ENCODE measurements at places on chromosomes 13 and 19.
A peak's percentile ranks its signal among the peaks of the same experiment; 100 is the strongest.

DNA sequence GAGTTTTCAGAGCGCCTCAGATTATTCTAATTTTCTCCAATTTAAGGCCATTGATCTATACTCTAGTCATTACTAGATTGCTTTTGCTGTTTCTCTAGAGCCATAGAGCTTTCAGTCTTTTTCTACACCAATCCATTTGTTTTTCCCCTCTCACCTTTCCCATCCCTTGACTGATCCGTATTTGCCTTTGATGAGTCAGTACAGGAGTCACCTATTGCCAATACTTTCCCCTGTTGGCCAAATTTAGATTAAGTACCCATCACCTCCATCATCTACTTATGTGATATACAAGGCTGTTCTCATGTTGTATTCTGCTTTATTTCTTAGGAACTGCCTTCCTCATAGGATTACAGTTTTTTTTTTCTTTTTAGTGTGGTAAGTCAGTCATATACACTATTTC lies 463.2 kb downstream of the KLF12 start:
- no peak for DNase-seq

DNA sequence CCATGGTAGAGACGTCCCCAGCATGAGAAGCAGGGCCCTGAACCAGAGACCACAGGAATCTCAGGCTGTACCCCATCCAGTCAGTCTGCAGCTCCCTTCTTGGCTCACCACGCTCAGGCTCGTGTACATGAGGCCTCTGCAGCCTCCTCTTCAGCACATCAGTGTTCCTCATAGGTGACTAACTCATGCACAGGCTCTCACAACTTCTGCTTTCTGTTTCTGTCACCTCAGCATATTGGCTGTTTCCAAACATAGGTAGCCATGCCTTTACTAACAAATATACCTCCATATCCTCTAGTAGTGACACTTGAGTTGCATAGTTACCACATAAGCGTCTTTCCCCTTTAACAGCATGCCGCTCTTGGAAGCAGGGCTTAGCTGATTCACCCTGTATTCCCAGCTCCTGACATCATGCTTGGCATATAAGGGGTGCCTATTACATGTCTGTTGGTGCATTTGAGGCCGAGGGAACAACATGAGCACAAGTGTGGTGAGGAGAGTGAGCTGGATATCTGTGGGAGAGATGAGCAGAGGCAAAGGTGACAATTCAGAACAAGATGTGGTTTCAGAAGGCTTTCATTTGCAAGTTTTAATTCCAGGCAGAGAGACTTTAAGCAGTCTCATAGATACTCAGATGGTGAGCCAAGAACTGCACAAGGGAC lies 16.7 kb downstream of the ZNF473 start:
- DNase-seq: no peak

DNA sequence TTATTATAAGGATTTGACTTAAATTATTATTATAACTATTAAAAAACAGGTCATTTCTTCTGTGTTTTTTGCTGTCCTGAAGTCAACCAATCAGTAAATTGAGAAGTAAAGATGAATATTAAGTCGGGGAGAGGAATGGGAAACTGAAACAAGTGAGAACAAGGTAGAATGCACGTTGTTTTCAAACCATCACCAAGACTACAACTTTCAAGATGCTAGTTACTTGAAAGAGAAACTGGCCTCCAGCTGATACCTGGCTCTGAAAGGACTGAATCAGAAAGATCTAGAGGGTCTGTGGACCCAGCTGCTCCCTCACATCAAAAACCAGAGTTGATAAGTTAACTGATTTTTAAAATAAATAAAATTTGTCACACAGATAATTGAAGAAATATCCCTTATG lies 1301.5 kb upstream of the ATXN8OS start:
- no peak for DNase-seq

GRCh38 chr13:113092776-113093579 lies 12.6 kb upstream of the F7 start:
- DNase-seq: no peak

DNA sequence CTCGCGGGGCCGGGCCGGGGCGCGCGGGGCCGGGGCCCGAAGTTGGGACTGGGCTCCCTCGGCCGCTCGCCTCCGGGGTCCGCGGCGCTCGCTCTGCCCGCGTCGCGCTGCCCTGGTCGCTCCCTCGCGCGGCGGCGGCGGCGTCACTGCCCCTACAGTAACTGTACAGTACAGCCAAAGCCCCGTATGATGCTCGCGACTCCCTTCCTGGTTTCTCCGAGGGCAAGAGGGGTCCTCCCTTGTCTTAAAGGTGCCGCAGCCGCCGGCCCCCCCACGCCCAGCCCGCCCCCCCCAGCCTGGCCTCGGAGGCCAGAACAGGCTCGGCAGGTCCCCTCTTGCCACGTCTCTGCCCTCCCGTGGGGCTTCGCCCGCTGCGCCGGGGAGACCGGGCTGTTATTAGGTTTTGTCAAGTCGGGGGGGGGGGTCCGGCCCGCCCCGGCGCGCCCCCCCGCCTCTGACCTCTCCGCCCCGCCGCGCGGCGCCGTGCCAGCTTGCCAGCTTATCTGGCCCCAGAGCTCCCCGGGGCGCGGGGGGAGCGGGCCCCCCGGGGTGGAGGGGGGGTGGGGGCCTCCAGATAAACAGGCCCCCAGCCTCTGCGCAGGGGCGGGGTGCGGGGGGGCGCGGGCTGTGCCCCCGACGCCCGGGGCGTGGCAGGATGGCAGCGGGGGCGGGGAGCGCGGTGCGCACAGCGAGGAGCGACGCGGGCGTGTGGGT lies at the start of gene ZBTB7A:
Gene ZBTB7A (minus strand): TSS at position 218 of the 714 bp plus-strand sequence. CDS start 11,667 bp downstream, outside the sequence.
- peak; percentile 95 for DNase-seq

GRCh38 chr13:106560821-106561220 lies 7.1 kb downstream of the ARGLU1 start:
- no peak for DNase-seq

- DNase-seq: no peak
These were observed 4.1 kb downstream of the PTH2 start for GRCh38 chr19:49419173-49419572.

GRCh38 chr19:6091771-6092291 lies 18.5 kb downstream of the RFX2 start:
- no peak for DNase-seq

- peak; percentile 43 for DNase-seq
These were observed 20.3 kb downstream of the C19orf81 start for GRCh38 chr19:50669302-50670101.

- DNase-seq: no peak
These were observed 2.4 kb downstream of the ZMYM5 start for GRCh38 chr13:19860884-19861655.

- no peak for DNase-seq
These were observed 48.4 kb upstream of the UFM1 start for GRCh38 chr13:38301236-38301635.

GRCh38 chr19:46481223-46481848 lies 10.0 kb upstream of the PNMA8A start:
- DNase-seq: peak; percentile 64

GRCh38 chr19:6424195-6424938 lies at the start of gene KHSRP:
TSS of gene KHSRP (minus strand) at chr19:6424811. CDS start at chr19:6424701, 110 bp downstream.
- DNase-seq: peak; percentile 59

- DNase-seq: no peak
These were observed 347.6 kb downstream of the OXGR1 start for GRCh38 chr13:96646515-96647211.

DNA sequence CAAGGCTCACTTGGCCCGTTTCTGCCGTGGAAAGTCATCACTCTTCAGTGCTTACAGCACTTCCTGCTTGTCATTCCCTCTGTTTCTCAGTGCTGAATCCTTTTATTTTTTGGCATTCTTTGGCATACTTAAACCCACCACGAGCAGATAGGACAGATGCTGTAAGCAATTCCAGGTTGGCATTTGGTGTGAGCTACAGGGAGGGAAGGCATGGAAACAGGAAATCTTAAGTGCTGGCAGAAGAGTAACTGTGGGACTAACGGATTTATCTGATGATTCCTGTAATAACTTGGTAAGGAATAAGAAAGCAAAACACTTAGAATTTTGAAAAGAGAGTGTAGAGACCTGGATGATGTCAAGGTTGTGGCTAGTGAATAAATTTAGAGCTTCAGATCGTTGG lies 273.4 kb downstream of the GPC6 start:
- DNase-seq: no peak

DNA sequence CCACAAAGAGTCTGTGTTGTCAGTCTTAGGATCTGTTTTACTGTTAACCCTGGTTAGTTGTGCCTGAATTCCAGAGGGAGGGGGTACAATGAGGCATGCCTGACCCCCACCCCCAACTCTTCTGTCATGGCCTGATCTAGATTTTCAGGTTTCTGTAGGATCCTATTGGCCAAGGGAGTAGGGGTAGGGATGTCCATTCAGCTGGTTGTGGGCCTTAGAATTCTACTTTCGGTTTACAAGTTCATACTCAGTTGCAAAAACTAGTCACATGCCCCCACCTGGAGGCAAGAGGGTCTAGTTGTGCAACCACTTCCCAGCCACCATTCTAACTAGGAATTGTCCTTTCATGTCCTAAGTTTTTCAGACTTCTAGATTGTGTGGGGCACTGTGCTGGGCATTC lies 94.3 kb upstream of the MBNL2 start:
- DNase-seq: no peak

DNA sequence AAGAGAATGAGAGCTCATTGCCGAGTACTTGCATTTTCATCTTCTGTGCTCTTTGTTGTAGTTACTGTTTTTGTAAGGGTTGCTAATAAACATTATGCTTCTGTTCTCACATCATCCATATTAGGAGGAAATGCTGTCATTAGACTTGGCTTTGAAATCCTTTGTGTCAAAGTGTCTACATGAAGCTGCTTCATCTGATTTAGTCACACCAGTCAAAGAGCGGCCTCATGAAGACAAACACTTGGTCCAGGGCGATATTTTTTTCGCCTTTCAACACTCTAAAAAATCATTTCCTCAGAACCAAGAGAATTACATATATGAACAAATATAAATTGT lies 105.0 kb downstream of the SPRY2 start:
- peak; percentile 18 for DNase-seq

GRCh38 chr19:49502866-49503581 lies 6.8 kb downstream of the RPS11 start:
- DNase-seq: peak; percentile 91

All from stomach (tissue), 19 donors.